ENCODE measurements at places on chromosomes 12 and 14.

- no peak for DNase-seq
Measured at GRCh38 chr12:64611341-64612284, 1.3 kb downstream of the RASSF3 start.

GRCh38 chr14:103198131-103199105 is 75.2 kb downstream of the TNFAIP2 start:
- DNase-seq = no peak

GRCh38 chr14:22865424-22866405 is 5.8 kb upstream of the LRP10 start:
- no peak for DNase-seq

DNA sequence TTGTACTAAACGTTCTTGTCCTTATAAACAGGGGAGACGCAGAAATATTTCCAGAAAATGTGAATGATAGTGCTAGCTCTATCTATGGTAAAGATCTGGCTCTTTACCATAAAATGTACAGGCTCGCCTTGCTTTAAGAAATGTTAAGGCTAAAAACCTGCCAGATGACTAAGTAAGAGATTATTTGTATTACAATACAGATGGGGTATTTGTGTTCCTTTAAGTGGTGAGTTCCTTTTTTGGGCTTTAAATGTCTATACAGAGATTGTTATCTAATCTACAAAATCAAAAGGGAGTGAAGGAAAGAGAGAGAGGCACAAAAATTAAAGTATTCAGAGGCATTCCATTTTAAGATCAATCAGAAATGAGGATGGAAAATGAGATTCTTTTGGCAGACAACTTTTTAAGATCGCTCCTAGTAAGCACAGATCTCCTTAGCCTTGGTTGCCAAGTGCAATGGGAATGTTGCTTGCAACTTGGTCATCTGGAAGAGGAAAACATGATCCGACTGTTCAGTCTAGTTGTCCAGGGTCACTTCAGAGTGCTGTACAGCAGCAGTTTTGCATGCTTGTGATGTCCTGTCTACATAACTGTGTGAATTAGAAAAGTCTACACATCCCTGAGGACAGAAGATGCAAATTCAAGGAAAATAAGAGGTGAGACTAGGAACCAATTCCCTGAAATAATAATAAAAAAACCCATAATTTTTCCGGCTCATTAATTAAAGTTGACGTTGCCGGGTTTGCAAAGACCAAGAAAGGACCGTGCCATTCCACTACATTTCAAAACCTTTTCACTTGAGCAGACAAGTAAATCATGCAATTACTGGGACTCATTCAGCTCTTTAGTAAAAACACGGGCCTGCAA is 380.8 kb downstream of the EGLN3 start:
- DNase-seq = no peak

DNA sequence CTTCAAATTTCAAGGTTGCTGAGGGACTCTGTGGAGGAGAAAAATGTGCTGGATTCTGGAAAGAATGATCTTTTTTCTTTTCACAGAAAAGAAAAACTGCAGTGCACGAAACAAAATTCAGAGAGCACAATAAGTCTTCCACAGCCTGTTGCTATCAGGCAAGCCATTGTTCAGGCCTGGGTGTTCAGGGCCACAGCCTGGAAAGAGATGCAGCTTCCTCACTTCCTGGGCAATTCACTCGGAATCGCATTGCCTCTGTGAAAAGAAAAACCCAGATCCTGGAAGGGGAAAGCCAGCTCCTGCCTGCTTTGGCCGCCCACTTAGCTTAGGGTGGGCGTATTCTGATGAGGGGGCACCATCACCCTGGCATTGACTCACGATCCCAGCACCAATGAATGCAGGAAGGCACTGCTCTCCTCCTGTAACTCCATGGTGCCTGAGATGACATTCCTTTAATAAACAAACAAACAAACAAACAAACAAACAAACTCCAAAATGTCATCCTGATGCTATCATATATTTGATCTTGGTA is 863.9 kb downstream of the BCL11B start:
- no peak for DNase-seq

DNA sequence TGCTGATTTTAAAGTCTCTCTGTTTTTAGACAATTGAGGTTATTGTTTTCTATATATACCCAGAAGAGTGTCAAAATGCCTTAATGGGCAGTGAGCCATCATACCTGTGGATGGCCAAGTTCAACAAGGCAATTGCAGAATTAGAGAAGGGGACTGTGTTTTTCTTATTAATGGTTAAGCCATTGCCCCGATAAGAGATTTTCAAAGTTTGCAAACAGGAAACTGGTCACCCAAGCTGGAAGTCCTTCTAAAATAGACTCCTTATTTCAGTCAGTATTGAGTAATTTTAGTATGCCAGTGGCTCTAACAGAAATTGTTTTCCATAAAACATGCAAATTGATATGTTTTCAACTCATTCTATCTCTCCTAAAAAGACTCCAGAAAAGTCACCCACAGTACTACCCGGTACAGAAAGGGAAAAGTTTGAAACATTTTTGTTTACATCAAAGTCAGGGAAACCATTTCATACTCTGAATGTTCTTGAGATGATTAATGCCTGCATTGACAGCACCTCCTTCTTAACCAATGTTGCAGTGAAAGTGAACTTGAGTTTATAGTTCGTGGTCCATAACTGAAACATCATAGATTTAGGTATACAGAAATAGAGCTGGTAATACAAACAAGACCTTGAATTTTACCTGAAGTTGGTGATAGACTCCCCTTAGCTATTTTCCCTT is 191.1 kb downstream of the TMX1 start:
- no peak for DNase-seq
